ENCODE measurements at places on chromosomes 2 and 18.
A peak's percentile ranks its signal among the peaks of the same experiment; 100 is the strongest.

DNA sequence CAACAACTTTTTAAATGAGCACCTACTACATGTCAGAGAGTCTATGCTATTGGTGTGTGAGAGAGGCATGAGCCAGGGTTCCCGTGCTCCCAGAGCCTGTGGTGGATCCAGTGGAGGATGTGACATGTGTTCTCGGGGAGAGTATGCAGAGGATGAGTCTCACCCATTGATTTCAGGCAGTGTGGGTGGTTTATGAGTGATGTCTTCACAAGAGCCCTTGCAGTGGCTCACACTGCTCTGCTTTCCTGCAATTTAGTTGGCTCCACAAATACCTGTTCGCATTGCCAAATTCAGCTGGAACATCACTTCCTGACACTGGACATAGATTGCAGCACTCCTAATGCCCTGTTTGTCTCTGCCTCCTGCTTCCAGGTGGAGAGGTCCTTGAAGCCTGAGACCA lies 243.6 kb upstream of the CXCR4 start:
- DNase-seq: no peak

DNA sequence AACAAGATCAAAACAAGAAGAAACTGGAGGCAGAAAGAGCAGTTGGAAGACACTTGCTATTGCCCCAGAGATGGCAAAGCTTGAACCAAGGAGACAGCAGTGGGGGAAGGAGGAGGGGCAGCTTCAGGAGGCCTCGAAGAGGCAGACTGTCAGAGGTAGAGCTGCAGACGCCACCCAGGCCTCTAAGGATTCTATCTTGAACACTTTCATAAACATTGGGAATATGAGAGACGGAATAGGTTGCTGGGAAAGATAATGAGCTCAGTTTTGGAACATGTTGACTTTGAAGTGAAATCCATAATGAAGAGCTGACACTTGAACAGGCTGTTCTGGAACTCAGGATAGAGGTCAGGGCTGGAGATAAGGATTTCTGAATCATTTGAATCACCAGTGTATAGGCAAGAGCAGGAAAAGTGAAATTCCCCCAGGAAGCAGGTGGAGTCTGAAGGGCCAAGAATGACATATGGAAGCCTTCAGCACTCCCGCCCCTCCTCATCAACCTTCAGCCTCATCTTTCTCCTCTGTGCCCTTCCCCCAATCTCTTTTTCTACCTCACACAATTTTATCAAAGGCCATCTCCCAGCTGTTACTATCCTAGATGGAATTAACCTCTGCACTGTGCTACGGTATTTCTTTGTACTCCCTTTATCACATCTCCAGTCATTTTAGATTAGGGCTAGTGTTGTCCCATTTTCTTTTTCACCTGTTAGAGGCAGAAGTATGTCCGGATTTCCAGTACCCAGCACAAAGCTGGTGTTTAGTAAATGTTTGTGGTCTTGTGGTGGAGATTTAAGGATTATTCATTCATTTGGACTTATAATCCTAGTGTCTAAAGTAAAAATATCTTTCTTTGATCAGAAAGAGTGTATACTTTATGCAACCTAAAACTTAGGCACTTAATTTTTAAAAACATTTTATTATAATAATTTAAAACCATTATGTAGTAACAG lies 47.5 kb upstream of the RTN4 start:
- DNase-seq: no peak

DNA sequence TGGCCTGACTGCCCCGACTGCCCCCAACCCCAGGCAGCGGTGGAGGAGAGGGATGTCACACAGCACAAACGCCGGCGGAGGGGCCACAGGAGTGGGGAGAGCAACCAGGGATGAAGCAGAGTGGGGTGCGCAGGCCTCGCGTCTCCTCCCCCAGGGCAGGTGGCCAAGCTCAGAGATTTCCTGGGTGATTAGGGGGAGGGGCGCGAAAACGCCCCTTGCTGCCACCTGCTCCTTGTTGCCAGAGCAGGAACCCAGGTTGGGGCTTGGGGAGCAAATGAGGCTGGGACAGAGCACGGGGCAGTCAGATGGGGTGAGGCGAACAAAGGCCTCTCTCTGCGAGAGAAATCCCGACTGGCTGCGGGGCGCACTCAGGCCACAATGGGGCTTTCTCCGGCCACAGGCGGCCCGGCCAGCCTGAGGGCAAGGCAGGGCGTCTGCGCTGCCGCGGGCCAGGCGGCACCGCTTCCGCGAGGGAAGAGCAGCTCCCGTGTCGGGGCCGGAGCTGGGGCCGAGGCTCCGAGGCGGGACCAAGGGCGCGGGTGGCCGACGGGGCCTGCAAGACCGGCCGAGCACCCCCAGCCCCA lies 11.5 kb downstream of the TEX44 start:
- DNase-seq: peak; percentile 85

GRCh38 chr18:46469186-46469915 lies 187.7 kb downstream of the LOXHD1 start:
- DNase-seq: no peak

- DNase-seq: no peak
Measured at GRCh38 chr2:37718515-37719161, 47.2 kb upstream of the CDC42EP3 start.

GRCh38 chr2:159513745-159514144 lies 102.6 kb downstream of the BAZ2B start:
- DNase-seq: no peak

DNA sequence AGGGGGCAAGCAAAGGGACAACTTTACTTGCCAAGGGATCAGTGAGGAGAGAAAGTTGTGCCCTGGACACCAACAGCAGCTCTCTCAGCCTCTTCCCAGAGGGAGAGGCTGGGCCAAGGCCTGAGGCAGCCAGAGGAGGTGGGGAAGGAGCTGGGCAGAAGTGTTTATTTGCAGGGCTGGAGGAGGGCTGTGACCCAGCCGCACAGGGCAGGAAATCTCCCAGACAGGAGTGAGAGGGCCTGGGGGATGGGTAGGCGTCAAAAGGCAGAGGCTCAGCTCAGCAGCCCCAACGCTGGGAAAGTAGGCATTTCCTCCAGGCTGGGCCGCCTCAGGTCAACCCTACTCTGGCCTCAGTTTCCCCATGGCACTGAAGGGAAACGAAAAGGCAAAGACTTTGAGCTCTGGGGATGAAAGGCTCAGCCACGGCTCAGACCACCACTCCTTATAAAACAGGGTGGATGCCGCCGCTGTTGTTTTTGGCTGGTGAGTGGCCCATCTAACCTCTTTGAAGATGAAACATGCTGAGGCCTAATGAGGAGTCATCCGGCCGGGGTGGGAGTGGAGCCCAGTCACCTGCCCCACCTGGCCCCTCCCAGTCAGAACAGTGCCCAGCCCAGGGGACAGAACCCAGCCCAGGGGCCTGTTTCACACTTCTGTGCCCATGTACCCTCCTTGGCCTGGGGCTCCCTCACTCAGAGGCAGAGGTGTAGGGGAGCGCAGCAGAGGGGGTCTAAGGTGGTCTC lies 21.9 kb upstream of the SEMA4C start:
- no peak for DNase-seq

GRCh38 chr2:171602352-171602751 lies 80.1 kb downstream of the CYBRD1 start:
- DNase-seq: no peak

- DNase-seq: no peak
Measured at GRCh38 chr2:179655627-179656026, 205.8 kb downstream of the ZNF385B start.

DNA sequence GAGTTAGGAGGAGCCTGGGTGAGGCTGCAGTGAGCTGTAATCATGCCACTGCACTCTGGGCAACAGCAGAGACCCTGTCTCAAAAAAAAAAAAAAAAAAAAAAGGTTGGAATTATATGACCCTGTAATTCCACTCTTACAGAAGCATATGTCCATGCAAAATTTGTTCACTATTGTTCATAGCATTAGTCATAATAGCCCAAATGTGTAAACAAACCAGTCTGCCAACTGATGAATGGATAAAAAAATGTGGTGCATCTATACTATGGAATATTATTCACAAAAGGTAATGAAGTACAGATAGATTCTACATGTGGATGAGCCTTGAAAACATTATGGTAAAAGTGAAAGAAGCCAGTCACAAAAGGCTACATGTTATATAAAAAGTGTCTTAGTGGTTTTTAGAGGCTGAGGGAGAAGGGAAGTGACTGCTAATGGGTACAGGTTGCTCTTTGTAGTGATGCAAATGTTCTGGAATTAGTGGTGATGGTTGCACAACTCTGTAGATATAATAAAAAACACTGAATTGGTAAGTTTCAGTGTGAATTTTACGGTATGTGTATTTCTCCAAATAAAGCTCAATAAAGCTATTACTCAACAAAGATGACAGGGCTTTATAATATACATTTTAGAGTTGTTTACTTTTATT lies 9.4 kb downstream of the COA5 start:
- DNase-seq: no peak

GRCh38 chr2:95185973-95186372 lies 20.4 kb downstream of the ZNF2 start:
- no peak for DNase-seq

DNA sequence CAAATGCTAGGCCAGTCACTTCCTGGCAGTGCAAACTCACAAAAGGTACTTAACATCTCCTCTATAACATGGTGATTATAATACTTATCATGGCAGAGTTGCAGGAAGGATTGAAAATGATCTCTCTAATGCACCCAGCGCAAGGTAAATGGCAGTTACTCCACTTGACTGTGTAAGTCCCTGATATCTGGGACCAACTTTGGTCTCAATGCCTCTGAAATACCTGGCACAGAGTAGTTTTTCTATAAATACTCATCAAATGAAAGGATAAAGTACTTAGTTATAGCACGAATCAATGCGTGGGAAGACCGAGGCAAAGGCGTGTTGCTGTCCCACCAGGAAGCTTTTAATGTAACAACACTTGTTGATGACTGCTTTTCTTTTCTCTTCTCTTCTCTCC lies 24.8 kb downstream of the LRRC30 start:
- DNase-seq: no peak

DNA sequence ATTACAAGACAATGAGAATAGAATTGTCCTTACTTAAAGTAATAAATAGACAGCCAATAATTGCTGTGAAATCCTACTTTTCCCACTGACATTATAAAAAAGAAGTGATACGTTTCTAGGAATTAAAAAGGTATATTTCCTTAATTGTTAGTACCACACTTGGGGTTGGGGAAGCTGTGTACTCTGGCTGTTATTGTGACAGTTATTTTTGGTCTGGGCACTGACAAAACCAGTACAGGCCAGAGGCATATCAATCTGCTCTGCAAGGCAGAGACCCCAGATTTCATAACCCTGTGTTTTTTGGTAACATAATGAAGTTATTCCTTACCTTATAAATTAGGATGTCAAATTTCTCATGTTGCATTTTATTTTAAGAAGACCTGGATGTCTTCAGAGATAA lies 66.5 kb downstream of the RAB10 start:
- DNase-seq: no peak

- no peak for DNase-seq
Measured at GRCh38 chr2:160870729-160871465, 289.3 kb upstream of the TANK start.

DNA sequence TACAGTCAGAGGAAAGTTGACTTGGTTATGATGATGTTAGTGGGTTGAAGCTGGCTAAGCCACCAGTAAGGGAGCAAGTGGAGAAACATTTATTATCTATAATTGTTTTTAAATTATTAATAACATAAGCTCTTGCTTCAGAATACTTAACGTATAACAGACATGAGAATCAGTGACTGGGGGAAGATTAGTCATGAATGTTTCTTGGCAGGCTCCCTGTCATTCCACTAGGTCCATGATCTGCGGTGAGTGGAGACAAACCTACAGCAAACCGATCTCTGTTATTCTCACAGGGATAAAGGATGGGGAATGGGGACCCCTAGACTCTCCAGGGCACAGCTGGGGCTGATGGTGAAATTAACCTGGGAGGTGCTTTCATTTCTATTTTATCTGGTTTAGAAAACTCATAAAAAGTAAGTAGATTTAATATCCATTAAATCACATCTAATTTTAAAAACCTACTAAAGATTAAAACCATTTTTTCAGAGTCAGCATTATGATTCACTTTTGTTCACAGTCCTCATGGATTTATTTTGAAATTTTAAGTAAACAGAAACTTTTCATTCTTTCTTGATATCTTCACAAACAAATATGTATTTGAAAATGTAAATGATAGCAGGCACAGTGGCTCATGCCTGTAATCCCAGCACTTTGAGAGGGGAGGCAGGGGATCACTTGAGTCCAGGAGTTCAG lies 420.3 kb downstream of the PTPRM start:
- no peak for DNase-seq

DNA sequence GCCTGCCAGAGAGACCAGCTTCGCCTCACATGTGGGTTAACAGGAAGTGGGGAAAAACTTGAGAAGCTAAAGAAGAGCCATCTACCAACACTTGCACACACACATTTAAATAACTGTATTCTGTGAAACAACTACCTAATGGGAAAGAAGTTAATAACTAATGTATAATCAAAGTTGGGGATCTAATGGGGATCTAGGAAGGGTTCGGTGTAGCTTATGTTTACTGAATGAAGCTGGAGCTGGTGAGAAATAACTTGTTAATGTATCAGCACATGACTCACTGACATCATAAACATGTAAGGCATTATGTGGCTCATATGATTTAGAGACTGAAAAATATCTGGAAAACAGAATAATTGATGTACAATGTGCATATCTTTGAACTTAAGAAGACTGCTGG lies 421.3 kb upstream of the NXPH2 start:
- no peak for DNase-seq

GRCh38 chr2:234249034-234249735 lies 198.7 kb downstream of the SPP2 start:
- DNase-seq: no peak

GRCh38 chr18:10727477-10727876 lies 201.7 kb downstream of the NAPG start:
- no peak for DNase-seq
